NCI-H187 treated with DMSO at 0.1 percent for 48 hours (cell line): ENCODE measurements at places on chromosomes 7 and 10.

- DNase-seq = peak; percentile 81
Observed at GRCh38 chr10:71840177-71840957, 10.7 kb downstream of the PSAP start.

DNA sequence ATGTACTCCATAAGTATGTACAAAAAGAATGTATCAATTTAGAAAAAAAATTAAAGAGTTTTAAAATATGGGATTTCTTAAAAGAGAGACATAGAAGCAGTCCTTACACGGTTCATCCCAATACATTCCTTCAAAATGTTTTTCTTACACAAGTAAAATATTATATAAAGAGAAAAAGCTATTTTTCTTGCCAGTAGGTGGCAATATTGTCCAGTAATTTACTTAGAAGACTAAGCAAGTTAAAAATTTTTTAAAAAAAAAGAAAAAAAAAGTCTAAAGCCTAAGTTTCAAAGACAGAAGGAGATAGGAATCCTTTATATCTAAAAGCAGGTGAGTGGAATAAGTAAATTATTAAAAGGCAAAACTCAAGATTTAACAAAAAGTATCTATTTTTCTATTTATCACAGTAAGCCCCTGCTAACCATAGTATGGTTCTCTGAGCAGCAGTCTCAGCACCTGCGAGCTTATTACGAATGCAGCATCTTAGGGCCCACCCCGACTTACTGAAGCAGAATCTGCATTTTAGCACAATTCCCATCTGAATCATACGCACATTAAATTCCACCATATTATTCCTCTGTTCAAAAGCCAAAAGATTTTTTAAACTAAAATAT is 240.6 kb downstream of the DGKI start:
- DNase-seq = no peak

DNA sequence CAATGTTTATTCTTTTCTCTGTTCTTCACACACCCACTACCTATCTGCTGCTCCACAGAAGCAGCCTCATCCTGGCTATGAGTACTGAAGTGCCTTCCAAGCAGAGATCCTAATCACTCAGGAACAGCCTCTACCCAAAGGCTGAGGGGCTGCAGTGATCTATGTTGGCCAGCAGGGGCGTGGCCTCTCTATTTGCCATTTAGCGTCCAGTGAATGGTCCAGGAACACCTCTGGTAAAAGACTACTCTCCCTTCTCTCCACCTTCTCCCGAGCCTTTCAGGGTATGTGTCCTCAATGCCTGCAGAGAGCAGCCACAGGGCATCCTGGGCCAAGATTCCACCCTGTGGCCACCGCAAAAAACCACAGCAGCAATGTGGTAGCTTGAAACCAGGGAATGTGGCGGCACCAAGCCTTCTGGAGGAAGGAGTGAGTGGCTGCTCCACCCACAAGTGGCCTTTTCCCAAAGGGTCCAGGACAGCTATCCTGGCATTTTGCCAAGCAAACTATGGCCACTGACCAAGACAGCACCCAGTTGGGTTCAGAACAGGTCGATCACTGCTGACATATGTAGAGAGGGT is 70.9 kb downstream of the SYPL1 start:
- no peak for DNase-seq

GRCh38 chr10:71981015-71981875 is 17.1 kb downstream of the CHST3 start:
- DNase-seq = no peak

- DNase-seq = no peak
Observed at GRCh38 chr7:7228967-7229366, 46.6 kb downstream of the C1GALT1 start.

DNA sequence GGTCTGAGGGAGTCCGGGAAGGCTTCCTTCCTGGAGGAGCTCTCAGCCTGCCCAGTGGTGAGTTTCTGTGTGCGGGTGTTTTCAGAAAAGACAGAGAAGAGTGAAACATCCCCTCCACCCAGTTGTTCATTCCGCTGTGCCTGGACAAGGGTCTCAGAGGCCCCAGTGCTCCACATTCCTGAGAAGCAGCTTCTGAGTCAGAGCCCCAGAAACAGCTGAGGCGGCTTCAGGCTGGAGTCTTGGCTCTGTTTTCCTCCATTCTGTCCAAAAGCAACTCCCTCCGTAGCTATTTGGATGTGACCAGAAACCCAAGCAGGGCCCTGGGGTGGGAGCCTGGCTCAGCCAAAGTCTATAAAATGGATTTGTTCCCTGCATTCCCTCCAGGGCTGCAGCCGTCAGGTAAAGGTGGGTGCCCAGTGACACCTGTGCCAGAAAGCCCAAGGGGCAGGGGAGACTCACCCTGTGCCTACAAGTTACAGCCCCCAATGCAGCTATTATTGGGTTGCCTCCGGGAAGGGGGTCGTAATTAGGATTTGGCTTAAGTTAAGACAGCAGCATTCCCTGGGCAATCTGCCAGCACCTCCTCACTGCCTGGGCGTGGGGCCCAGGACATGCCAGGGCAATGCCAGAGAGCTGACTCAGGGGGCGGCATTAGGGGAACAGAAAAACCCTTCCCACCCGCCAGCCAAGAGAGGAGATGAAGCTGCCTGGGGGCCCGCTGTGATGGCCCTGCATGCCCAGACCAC is 13.1 kb upstream of the CAMK2G start:
- no peak for DNase-seq

GRCh38 chr10:69632516-69633199 is 2.6 kb downstream of the FAM241B start:
- DNase-seq = no peak

DNA sequence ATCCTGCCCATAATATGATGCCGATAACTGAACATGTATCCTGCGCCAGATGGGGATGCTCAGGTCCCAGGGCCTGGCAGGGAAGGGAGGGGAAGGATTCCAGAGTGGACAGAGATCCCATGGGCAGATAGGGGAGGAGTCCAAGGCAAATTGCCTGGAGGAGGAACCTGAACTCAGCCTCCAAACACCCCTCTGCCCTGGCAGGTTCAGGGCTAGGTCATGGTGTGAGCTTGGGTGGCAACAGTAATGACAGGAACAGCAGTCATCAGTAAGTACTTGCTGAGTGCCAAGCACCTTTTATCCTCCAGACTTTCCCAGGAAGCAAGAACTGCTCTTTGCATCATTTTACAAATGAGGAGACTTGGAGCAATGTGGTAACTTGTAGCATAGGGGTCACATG is 3.8 kb upstream of the PALD1 start:
- DNase-seq = no peak

GRCh38 chr10:9547936-9548904 is 1469.5 kb upstream of the CELF2 start:
- DNase-seq = no peak

- DNase-seq = no peak
Observed at GRCh38 chr7:151271699-151272355, 23.3 kb upstream of the SMARCD3 start.

DNA sequence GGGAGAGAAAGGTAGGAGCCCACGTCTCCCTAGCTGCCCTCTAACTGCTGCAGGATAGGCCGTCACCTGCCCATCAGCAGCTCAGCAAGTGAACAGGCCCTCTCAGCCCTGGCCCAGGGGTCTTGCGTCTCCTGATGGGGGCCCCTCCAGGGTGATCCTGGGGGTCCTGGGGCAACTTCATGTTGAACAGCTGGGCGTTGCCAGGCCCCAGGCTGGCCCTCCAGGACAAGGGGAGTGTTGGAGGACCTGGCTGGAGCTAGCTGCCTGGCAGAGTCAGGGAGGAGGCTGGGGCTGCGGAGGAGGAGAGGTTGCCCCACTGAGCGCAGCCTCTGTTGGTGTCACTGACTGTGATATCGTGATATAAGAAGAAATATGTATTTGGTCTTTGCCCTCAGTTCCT is 34.7 kb downstream of the SPOCK2 start:
- no peak for DNase-seq

DNA sequence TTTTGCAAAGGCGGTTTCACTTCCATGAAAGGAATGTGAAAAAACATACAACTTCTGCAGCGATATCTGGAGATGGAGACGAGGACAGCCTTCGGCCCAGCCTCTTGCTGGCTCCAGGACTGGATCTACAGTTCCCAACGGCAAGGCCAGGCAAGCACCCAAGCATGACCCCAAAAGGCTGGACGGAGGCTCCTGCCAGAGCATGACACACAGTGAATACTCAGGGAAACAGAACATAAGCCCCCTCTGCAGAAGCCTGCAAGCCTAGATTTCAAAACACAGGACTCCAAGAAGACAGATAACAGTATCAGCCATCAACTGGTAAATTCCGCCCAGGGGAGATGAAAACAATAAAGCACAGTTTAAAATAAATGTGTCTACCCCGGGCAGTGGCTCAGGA is 3.3 kb upstream of the LRRC27 start:
- no peak for DNase-seq

GRCh38 chr7:110888641-110889040 is 202.3 kb upstream of the LRRN3 start:
- no peak for DNase-seq

- DNase-seq = no peak
Observed at GRCh38 chr10:25142116-25142864, 32.5 kb upstream of the GPR158 start.

- DNase-seq = no peak
Observed at GRCh38 chr10:88091490-88092061, 228.2 kb downstream of the PTEN start.

DNA sequence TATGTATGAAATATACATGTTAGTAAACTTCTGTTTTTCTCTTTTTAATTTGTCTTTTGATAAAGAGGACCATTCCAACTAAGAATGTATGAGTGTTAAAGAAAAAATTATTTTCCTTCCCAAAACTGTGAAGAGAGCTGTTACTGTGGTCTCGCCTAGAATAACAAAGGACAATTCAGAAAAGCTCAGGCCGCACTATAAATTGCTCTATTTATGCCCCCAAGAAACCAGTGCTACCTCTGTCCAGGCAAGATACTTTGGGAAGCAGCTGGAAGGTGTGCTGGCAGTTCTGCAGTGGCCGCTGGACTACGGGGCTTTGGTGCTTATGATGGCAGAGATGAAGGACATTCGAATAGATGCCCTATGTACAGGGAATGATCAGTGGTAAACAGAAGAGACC is 252.1 kb downstream of the DOCK4 start:
- DNase-seq = no peak

- DNase-seq = no peak
Observed at GRCh38 chr10:103630156-103630555, 136.7 kb downstream of the NEURL1 start.
